ENCODE measurements at places on chromosomes 2 and 18.

- peak; percentile 13 for DNase-seq
These were observed 46.1 kb downstream of the YES1 start for GRCh38 chr18:765764-766549.

DNA sequence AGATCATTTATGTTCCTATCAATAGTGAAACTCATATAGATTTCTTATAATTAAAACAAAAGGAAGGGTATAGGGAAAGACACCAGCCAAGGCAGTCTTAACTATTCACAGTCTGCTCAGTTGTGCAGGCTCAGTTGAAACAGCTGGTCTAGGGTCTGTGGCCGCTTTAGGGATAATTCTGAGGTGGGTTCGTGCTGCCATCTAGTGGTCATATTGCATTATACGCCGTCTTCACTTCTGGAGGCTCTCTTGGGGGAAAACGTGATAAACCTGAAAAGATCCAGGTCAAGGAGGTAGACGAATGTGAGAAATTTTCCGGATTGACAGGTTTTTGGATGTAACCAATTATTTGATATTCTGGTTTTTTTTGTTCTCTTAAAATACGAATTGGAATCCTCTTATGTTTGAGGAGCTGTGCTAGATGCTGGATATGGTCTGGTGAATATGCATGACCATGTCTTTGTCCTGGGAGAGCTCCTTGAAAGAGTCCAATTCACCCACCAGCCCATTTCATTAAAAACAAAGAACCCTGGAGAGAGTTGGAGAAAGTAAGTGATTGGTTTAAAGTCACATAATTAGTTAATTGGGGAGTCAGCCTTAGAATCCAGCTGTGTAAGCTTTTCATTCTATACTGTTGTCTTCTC is 492.4 kb downstream of the PLCL1 start:
- DNase-seq, result peak; percentile 54

GRCh38 chr2:39587168-39587567 is 78.5 kb upstream of the TMEM178A start:
- no peak for DNase-seq

GRCh38 chr2:203352604-203353255 is 24.5 kb downstream of the ABI2 start:
- DNase-seq, result no peak

DNA sequence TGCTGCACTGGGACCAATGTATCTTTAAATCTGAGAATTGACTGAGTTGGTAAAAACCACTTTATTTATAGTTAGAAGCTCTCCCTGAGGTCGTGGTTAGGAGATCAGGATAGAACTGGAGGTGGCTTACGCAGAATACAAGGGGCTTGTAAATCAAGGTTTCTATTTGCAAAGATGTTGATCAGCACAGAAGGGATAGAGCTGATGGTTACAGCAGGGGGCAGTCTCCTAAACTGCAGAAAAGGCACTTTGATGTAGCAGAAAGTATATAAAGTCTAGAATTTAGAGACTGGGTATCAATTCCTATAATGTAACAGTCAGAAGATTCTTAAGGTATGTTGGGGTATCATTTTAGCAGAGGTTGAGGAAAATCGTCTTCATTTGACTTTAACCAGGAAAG is 25.2 kb upstream of the ACVR1 start:
- DNase-seq, result no peak

DNA sequence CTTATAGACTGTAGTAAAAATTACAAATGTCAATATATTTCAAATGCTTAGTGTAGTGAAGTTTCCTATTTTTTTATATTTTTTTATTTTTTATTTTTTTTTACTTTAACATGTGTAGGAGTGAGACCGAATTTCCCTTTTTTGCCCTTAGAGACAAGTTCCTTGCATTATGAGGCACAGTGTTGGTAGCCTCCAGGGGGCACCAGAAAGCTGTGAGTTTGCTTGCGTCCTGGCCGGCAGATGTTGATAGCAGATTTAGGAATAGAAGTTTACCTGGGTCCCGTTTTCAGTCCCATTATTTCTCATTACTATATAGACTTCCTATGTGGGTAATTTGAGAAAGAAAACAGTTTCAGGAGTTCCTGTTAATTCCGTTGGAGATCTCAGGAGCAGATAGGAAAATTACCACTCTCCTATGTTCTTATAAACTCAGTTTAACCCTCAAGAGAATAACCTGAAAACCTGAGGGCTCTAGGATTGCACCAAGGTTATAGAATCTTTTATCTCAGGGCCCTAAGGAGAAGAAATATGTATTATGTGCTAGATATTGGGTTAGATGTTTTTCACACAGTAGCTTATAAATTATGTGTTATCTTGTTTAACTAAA is 157.5 kb upstream of the SESTD1 start:
- DNase-seq, result peak; percentile 76

DNA sequence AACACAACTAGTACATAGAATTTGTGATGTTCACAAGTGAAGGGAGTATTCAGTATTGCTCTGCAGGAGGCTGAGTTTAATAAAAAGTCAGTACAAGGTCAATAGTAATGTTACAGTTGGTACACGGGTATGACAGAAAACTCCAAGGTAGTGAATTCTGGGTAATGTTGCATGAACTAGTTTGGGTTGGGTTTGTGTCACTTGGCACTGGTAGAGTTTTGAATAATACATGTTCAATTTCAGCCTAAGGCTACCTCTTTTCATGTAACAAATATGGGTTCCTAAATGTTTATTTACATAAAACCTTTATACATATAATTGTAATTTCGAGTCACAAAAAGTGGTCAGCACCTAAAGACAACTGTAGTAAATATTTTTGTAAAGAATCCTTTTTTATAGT is 19.4 kb downstream of the CTIF start:
- DNase-seq, result no peak

Data from fibroblast of mammary gland (primary cell).